ENCODE measurements at places on chromosomes 12 and 14.

- DNase-seq = no peak
Observed at GRCh38 chr14:51185754-51186153, 54.3 kb upstream of the TMX1 start.

DNA sequence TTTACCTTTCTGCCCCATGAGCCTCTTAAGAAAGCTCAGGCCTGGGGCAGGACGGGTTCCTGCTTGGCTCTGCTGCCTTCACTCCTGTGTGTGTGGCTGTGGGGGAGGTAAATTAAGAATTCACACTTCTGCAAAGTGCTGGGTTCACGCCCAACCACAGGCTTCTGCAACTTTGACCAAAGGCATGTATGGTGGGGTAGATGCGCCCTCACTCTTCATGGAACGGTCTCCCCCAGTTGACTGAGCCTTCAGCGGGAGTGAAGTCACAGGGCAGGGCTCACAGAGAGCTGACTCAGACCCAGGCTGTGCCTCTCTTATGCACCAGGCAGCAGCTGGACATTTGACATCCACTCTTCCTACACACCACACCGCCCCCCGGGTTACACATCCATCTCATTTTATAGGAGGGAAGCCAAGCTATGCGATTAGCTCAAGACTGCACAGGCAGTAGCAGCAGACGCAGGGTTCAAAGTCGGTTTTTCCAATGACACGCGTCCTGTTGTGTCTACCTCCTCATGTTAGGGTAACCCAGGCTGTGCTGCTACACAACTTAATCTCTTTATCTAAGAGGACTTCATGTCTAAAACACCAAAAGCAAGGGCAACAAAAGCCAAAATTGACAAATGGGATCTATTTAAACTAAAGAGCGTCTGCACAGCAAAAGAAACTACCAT is 15.4 kb upstream of the BCL11B start:
- DNase-seq = no peak

GRCh38 chr14:37252434-37252833 is 54.7 kb downstream of the MIPOL1 start:
- no peak for DNase-seq

- DNase-seq = no peak
Observed at GRCh38 chr12:73598626-73599025, 939.0 kb upstream of the ATXN7L3B start.

GRCh38 chr12:3483089-3483488 is 7.9 kb upstream of the PRMT8 start:
- DNase-seq = peak; percentile 84

Data from DMS79 (cell line).